Neural progenitor cell (in vitro differentiated cells): ENCODE measurements at places on chromosomes 3 and 15.

DNA sequence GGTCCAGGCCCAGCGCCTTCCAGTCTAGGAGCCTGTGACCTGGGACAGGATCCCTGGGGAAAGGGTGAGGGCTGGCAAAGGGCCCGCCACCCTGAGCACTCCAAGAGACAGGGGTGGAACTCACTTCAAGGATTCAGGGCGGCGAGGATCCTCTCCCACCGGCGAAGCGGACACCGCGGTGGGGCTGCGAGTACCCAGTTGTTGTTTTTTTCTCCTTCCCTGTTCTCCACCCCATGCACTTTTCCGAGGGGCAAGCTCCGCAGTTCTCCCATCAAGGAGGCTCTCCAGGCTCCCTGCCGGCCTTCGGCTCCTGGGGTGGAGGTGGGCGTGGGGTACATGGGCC, 387 bp upstream of the PAQR5 start:
- DNase-seq = no peak

DNA sequence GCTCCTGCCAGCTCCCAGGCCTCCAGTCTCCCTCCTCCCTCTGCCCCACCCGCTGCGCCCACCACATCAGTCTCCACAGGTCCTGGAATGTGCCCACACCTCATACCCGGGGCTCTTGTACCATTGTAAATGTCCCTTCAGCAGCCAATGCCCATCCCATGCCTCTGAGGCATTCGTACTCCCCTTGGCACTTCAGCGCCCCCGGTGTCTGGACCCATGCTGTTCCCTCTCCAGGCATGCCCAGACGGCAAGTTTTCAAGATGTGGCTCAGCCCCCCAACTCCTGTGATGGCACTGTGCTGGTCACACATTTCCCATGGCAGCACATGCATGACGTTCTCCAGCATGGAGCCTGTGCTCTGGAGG, 13.3 kb downstream of the PLXND1 start:
- DNase-seq = no peak

DNA sequence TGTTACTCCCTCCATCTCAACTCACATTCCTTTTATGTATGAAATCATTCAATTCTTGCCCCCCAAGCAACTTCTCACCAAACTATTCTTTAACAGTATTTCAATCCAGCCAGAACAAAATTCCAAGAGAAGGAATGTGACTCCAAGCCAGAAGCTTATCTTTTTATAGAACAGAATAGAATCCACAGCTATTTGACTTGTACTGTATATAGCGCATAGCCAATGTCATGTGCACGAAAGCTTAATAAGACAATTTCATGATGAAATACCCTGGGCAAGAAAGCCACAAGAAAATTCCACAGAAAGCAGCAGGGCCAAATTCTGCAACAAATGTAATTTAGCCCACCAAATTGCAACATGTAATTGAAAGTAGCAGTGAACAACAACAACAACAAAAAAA, 127.6 kb upstream of the UBE2E2 start:
- no peak for DNase-seq

DNA sequence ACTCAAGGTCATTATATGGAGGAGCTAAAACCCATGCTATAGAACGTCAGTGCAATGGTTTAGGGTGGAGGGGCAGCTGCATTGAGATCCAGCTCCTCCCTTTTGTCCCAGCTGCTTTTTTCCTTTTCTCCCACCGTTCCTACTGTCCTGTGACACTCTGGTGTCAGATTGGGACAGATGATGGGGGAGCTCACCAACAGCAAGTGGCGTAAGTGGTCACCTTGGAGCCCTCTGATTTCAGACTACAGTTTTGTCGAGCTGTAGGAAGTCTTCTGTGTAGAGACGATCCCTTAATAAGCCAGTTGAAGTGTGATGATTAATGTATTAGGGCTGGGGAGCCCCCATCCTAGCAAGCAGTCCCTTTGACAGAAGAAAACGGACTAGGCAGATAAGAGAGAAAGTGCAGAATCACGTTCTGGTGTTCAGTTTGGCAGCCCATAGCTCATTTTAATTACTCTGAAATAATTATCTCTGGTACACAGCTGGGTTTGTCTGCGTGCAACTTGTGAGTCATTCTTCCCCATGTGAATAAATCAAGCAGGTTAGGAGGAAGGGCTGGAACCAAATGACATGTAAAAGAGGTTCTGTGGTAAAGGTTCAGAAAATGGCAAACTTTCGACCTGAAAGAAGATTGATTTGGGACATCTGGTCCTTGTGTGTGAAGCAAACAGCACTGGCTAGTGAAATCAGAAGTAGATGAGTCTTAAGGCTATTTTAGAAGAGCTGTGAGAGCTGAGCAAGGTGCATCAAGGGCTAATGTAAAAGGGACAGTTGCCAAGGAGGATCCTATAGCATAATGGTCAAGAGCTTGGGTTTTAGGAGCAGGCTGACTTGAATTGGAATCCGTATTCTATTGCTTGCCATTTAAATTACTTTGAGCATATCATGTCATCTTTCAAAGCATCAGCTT, 241.4 kb downstream of the EDEM1 start:
- DNase-seq = no peak

DNA sequence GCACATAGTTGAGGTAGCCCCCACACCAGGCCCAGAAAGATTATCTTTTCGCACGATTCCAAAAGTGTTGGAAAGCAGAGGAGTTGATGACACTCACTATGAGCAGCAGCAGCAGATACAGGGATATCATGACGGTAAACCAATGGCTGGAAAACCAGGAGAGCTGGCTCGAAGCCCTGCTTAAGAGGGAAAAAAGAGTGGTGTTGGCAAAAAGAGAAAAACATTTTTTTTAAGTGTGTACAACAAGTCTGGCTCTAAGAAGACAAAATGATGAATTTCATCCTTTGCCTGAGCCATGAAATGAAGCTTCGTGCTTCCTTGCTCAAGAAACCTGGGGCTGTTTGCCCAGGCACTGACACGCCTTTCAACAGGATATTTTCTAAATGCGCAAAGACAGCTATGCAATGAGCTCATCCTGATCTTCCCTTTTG, 27.3 kb downstream of the PARP16 start:
- DNase-seq = no peak

DNA sequence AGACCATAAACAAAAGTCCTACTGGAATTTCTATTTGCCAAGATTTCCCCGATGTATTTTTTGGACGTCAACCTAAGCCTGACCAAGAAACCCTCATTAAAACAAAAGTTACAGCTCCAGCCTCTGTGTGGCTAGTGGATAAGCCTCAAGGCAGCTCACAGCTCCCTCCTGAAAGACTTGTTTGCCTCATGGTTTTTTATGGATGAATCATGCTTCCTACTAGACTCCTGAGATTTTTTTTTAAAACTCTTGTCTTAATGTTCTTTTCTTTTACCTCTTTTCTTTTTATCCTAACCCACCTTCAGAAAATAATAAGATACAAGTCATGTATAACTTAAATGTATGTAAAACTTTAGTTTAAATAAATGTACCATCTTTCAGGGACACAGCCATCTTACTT, 52.4 kb downstream of the SUCNR1 start:
- peak; percentile 17 for DNase-seq

GRCh38 chr15:96838081-96838480, 507.6 kb downstream of the NR2F2 start:
- no peak for DNase-seq

- DNase-seq = no peak
These were observed 1.9 kb downstream of the TOPBP1 start for GRCh38 chr3:133659806-133660205.

GRCh38 chr3:77381431-77381830, 341.5 kb downstream of the ROBO2 start:
- DNase-seq = no peak

DNA sequence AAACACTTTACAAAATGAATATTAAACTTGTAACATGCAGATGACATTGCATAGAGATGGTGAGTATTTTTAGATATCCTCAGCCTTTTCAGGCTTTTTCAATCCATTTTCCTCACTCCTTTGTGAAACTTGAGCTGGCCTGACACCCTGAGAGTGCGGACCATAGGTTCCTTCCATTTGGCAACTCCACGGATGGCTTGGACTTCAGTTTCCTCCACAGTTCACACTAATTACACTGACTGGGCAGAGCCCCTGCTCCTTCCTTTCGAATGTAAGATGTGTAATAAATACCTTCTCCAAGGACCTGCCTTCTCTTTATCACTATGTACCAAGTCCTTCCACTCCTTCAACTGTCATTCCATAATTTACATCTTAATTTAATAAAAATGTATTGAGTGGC, 141.7 kb upstream of the LRIG1 start:
- no peak for DNase-seq

DNA sequence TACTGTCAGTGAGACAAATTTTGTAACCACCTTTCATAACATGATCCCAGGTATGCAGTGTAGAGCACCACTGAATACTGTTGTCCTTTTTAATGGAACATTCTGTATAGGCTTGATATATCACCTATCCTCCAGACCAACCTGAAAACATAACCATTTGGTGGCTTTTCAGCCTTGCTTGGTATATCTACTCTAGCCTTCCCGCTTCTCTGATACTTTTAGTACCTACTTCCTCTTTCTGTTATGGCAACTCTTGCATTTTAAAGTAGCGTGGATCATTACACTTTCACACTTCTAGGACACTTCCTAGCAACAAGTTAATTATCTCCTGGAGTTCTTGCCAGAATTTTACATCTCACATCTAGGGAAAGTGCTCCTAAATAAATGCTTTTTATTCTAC, 226.6 kb upstream of the ROBO1 start:
- DNase-seq = no peak

DNA sequence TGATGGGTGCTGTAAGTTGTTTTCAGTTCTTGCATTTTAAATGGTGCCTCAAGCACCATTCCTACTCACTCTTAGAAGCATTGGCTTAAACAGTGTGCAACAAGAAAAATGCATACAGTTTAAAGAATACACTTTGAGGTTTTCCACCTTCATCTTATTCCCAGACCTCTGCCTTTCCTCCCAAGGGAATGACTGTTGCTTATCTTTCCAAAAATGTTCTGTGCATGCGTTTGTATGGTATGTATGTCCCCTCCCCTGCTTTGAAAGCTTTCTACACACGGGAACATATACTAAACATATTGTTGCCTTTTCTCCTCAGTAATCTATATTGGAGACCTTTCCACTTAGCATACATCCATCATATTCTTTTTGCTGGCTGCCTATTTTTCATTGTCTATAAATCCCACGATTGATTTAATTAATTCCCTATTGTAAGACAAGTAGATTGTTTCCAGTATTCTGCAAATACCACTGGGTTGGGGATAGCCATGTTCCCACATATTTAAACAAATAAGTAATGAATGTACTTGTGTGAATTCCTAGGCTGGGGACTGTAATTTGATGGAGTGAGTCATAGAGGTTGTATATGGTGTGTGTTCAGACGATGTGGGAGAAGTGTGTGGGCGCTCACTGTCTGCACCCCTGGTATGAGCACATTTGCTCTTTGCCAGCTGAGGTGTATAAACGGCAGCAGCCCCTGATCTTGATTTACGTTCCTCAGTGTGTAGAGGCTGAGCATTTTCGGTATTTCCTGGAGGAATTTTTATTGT, 5.8 kb downstream of the TRAK1 start:
- DNase-seq = no peak

DNA sequence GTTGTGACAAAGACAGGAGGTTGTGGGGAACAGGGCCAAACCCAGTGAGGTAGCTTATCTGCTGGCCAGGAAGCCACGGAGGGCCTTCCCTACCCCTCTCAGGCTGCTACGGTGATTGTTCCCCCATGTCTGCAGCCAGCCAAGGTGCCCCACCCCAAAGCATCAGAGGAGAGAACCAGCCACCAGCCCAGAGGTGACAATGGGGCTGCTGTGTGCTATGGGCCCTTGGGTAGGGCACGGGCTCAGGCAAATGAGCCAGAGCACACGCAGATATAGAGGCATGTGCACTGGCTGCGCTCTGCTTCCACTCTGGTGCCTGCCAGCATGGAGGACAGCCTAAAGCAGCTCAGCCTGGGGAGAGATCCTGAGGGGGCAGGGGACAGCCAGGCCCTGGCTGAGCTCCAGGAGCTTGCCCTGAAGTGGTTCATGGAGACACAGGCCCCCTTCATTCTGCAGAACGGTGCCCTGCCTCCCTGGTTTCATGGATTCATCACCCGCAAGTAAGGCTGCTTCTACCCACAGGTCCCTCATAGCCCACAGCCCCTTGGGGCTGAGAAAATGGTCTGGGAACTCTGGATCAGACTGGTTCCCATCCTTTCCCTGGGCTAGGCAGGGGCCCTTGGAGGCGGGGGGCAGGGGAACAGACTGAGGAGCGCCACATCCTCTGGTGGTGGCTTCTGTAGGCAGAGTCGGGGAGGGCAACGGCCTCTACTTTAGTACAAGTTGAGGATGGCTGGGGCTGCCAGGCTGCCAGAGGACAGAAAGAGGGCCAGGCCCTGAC, at the start of gene SH2D7:
Gene SH2D7 (plus strand): TSS at position 301 of the 781 bp plus-strand sequence. CDS start 24 bp downstream, at position 325.
- DNase-seq = no peak

DNA sequence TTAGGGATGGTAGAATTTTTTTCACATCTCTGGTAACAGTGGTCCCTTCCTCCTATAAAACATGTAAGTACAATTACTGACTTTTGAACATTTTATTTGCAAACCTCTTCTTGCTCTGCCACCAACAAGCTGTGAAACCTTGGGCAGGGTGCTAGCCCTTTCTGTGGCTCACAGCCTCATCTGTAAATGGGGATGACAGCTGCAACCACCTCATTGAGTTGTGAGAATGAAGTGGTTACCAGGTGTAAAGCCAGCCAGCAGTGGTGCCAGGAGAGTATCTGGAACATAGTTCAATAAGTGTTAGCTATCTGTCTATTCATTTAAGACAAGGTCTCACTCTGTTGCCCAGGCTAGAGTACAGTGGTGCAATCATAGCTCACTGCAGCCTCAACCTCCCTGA, 278.1 kb downstream of the ERC2 start:
- DNase-seq = no peak

DNA sequence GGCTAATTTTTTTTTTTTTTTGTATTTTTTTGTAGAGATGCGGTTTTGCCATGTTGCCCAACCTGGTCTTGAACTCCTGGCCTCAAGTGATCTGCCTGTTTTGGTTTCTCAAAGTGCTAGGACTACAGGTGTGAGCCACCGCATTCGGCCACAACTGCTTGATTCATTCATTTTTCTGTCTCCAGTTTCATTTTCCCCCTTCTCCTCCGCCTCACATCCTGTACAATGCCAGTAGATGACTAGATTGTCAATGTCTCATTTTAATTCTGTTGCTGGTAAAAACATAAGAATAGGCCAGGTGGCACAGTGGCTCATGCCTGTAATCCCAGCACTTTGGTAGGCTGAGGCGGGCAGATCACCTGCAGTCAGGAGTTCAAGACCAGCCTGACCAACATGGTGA, 12.0 kb upstream of the ZNF592 start:
- DNase-seq = no peak

- peak; percentile 41 for DNase-seq
These were observed 97.2 kb downstream of the DGKG start for GRCh38 chr3:186264608-186265400.
